NCI-H187 treated with DMSO at 0.1 percent for 48 hours (cell line): ENCODE measurements at places on chromosomes 2 and 18.

DNA sequence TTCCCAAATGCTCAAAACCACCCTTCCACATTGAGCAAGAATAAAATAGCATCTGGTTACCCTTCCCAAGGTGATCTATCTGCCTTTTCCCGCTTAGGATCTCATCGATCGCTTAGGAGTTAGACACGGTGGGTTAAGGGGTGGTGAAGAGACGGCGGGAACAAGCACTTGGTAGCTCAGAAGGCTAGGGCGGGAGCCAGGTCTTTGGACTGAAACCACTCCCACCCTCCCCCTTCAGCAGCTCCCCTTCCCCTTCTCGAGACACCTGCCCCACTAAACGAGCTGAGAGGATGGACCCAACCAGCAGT, 513 bp downstream of the THOC1 start:
- no peak for DNase-seq

DNA sequence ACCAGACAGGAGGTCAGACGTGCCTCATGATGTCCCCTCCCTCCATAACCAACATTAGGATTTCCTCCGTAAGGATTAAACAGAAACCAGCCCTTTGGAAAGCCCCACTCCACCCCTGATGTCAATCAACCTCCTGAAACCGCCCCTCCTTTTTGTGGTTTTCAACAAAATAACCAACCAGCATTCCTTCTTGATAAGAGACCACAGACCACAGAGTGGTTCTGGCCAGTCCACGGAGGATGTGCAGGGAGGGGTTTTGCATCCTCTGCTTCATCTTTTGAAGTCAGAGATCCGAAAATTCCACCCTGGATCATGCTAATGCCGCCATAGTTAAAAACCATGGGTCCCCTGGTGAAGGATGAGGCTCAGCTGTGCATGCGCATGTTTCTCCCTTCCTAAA, 180.0 kb upstream of the CCDC150 start:
- DNase-seq: no peak

DNA sequence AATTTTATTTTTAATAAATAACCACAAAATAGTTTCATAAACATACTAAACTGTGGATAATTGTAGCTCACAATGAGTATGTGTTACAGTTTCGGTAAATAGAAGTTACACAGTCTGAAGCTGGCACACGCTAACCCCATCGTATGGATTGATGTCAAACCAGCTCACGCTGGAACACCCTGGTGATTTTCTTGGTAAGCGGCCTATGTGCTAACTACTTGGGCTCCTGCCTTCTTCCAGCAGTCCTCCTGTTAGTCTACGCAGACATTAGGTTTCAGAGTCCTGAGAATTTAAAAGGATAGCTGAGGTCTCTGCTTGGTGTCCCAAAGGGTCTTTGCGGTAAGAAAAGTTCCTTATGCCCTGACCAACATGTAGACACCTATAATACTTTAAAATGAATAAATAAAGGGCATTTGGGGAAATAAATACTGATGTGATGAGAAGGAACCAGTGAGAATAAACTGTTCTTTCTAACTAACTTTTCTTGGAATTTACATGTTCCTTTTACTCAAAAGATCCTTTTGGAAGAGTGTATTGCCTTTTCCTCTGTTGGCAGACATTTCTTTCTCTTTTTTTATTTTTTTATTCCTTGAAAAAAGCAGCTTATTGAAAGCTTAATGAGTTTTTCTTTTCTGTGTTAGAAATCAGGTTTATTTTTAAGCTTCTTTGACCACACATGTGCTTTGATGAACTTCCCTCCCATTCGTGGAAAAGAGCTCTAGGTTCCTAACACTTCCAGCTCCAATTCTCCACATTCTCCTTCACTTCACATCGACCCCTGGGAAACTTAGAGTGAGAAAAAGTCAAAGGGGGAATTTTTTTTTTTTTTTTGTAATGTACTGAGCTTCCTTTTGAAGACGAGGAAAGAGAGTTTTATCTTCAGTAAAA, 322.2 kb downstream of the IRS1 start:
- no peak for DNase-seq

DNA sequence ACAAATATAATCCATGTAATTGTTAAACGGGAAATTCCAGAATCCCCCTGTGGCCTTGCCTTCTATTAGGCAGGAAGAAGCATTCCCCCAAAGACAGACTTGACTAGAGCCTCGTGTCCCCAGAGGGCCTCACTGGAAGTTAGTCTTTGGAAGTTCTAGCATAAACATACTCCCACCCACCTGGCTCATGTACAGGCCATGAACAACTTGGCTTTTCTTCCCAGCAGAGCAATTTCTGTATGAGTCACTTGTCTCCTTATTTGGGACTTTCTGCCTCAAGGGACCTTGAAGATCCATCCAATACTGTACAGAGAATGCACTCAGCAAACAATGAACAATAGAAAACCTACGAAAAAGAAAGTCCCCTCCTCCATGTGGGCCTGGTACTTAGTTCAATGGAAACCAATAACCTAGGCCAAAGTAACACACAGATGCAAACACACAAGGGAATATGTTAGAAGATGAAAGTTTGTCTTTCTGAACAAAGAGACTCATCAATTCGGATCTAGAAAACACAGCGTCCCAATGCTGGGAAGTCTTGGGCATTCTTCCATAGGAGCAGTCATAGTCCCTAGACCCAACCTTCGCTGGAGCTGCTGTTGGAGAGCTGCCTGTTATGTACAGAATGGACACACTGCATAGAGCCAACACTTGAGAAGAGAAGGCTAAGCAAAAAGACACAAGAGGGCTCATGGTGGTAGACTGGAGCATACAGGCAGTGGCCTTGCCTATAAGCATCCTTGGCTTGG, 303.5 kb downstream of the HRH4 start:
- DNase-seq: no peak

DNA sequence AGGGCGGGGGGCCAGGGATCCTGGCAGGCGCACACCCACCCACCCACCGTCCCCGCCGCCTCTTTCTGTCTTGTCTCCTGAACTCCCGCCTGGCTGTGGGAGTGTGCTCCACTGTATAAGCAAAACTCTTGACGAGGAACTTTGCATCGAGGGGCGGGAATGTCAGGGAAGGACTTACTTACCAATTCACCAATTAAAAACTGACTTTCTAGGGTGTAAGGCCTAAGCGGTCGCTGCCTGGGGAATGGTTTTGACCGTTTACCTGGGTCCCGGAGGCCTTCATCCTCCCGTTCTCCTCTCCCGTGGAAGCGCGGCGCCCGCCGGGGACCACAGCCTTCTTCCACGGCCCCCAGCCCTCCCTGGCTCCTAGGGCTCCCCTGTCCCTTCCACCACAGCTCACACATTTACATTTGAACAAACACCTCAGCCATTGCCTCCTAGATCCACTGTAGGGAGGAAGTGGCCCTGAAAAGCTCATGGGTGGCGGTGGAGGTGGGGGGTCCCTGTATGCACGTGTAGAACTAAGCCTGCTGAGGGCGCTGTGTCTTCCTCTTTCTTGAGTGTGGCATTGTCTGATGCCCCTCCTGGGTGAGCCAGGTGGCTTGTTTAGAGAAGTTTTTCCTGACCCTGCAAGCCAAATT, 8.9 kb downstream of the ASIC4 start:
- no peak for DNase-seq

GRCh38 chr18:25310045-25310444, 41.9 kb downstream of the ZNF521 start:
- no peak for DNase-seq

DNA sequence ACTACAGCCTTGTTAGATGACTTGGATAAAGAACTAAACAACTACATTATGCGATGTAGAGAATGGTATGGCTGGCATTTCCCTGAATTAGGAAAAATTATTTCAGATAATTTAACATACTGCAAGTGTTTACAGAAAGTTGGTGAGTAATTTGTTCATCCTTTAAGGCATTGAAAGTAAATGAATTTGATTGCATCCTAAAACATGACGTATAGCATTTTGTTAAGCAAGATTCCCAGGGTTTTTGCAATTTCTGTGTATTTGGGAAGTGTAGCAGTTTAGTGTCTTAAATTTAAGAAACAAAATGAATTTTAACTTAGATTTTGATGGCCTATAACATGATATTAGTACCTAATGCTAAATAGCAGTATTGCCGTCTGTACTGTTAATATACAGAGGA, 24.8 kb downstream of the NOP58 start:
- no peak for DNase-seq

- no peak for DNase-seq
These were observed 467.5 kb downstream of the XIRP2 start for GRCh38 chr2:167355821-167356220.

DNA sequence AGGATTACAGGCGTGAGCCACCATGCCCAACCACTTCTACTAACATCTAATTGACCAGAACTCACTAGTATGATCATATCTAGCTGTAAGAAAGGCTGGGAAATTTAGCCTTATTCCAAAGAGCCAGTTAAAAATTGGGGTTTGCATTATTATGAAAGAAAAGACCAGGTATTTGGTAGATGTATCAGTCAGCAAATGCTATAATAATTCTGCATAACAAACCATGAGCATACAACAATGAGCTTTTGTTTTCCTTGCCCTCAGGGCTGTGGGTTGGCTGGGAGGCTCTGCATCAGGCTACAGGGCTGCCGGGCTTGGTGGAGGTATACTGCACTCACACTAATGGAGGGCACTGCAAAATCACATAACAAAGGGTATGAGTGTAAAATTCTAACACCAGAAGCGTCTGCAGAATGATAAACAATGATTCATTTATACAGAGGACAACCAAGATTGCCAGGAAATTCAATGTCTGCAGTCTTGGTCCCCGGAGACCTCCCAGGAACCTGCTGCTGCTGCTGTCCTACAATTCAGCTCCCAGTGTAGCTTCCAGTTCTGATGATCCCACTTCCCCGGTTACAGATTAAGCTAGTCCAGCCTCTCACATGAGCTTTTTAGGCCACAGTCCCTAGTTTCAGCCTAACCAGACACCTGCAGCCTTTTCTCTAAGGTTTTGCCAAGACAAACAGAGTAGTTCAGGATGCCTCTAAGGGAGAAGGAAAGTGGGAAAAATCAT, 32.2 kb upstream of the ST3GAL5 start:
- DNase-seq: no peak

GRCh38 chr2:239574434-239575156, 173.8 kb upstream of the HDAC4 start:
- DNase-seq: no peak

- DNase-seq: no peak
These were observed 174.2 kb downstream of the RTP5 start for GRCh38 chr2:242043538-242044312.

DNA sequence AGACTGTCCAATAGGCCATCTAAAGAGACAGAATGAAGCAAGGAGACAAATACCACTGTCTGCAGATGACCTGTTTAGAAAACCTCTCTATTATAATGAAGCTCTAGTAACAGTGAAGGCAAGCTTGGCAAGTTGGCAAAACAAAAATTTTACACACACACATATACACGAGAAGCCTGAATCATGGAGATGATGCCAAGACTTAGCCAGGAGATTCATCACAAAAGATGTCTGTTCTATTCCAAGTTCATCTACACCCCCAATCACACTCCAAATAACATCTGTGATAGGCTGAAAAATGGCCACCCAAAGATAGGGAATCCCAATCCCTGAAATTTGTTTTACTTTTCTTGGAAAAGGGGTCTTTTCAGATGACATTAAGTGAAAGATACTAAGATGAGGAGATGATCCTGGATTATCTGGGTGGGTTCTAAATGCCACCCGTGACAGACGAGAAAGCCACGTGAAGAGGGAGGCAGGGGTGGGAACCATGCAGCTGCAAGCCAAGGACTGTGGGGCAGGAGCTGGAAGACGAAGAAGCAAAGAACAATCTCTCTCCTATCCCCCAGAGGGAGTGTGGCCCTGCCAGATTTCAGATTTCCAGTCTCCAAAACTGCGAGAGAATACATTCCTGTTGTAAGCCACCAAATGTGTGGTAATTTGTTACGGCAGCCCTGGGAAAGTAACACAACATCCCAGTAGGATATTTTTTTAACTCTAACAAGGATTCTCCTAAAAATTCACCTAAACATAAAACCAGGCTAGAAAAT, 20.0 kb downstream of the HDLBP start:
- no peak for DNase-seq

GRCh38 chr18:57683470-57683869, 61.8 kb upstream of the NARS1 start:
- no peak for DNase-seq

- no peak for DNase-seq
These were observed 180.3 kb upstream of the BCL2L11 start for GRCh38 chr2:110940376-110940910.

GRCh38 chr18:58851856-58852255, 12.8 kb upstream of the ZNF532 start:
- no peak for DNase-seq

DNA sequence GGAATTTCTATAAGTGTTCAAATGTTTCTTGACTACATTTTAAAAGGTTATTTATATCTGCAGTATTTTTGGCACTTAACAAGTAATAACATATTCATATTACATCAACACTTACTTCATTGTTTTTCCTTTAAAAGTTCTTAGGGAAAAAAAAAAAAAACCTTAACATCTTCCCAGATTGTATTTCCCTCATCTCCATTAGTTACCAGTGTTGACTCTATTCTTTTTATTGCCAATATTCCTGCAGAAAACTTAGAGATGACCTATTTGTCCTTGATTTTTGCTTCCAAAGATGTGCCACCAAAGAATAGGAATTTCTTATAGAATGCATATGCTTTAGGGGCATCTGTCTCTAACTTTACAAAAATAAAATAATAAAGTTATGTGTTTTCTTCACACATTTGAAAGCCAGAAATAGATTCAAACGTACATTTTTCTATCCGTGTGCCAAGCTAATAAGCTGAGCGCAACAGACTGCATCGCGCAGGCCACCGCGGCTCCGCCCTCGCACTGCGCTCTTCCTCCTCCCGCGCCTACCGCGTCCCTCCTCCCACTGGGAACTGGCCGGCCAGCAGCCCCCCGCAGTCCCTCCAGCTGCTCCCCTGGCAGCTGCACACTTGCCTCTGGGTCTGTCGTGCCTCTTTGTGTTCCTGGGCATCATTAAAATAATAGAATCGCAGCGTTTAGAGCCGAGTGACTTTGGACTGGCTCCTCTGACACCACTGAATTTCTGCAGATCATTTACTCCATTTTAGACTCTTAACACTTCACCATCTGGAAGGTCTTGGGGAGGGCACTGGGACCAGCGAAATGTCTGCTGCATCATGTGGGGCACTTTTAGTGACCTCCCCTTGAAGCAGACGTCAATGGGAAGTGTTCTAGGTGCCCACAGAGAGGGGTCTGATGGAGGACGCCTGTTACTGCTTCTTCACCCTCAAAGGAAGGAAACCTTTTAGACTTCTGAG, 21.2 kb upstream of the NAB1 start:
- DNase-seq: no peak

DNA sequence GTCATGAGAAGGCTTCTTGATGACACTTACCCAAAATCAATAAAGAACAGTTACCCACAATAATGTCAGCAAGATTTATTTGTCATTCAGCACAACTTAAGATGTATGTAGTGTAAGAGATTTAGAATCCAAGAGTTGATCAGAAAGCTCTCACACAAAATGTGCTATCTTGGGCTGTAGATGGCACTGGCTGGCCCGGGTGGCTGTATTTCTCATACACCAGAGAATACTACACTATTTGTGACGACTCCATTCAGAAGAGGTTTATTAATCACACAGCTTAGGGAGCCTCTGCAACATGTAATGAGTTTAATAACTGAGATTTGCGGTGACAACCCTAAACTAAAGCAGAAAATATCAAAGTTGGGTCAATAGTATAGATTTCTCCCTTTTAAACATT, 530.4 kb upstream of the KLHL29 start:
- DNase-seq: no peak

GRCh38 chr2:19435815-19436214, 77.4 kb upstream of the OSR1 start:
- no peak for DNase-seq
